ENCODE measurements at places on chromosomes 4 and X.

DNA sequence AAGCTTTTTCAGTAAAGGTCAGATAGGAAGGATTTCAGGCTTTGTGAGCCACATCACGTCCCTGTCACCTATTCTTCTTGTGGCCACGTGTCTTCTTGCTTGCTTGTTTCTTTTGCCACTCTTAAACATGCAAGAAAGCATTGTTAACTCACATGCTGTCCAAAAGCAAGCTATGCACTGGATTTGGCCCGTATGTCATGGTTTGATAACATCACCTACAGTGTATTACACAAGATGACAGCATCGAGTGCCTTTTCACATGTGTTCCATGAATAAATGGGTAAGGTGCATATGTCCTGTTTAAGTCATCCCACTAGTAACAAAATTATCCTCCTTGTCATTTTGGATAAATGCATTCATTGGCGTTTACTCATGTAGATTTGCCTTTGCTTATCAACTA, 468.0 kb upstream of the FAT1 start:
- DNase-seq: no peak

DNA sequence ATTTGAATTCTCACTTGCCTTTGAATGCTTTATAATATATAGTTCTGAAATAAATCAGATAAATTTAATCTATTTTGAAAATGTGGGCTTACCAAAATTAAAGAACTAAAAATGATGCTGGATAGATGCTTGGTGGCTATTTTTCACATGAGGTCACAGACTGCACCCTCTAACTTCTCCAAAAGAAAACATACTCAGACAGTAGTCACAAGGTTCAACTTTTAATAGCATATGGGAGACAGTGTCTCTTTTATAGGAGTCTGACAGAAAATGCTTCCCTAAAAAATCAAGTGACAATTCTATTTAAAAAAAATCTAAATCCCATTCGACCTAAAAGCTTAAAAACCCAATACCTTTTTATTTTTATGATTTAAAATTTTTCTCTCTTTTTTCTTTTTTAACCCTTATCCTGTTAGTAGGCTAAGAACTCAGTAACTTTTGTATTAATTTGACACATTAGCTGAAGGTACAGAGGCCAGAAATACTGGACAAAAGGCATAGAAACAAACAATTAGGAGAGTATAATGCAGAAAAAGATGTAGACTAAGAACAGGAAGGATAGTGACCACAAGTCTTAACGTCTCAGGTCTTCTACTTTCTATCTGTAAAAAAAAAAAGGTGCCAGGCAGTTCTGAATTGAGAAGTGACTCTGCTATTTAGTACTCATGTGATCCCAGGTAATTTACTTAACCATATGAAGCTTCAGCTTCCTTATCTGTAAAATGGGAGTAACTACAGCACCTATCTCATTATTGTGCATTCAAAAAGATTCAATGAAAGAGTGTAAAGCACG, 7.6 kb downstream of the TIGD4 start:
- DNase-seq: no peak

- DNase-seq: no peak
Measured at GRCh38 chrX:133415276-133416105, at the start of gene GPC4. TSS of gene GPC4 (minus strand) at chrX:133415489. CDS start at chrX:133414965, 524 bp downstream.

DNA sequence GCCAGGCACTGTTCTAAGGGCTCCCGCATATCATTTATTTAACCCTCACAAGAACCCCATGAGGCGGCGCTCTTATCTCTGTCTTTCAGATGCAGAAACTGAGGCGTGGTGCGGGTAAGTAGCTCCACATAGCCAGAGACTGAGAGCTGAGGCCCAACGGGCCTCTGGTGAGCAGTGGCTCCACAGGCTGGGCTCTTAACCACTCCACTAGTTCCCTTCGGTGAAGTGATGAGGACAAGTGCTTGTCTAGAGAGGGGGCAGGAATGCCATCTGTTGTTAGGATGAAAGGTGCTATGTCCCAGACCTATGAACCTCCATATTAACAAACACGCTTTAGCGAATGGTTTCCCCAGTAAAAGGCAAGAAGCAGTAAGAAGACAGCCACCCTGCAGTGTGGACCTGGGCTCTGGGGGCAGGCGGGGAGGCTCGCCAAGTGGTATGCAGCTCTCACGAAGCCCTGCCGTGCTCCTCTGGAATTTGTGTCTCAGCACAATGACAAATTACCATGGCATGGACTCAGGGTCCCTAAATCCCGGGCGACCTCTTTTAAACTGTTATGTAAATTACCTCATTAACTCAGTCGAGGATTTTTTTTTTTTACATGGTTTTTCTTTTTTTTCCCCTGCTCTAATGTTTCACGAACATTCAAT, 20.9 kb upstream of the S100G start:
- no peak for DNase-seq

DNA sequence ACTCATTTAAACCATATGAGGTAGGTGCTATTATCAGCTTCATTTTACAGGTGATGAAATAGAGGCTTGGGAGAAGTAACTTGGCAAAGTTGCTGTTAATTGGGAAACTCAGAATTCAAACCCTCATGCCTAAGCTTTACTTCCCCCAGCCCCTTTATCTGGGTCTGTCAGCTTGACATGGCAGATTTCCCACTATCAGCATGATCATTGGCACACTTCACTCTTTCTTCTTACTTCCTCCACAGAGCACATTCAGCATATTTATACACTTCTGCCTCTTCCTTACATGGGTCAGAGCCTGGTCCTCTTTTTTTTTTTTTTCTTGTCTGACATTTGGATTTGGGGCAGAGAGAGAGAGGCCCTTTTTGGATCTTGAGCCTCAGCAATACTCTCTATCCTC, 56.5 kb upstream of the ARX start:
- DNase-seq: no peak

All from foreskin melanocyte (primary cell).